ENCODE measurements at places on chromosomes 4 and X. TPM values are rescaled to one million over a fixed set of nuclear protein-coding genes. Genes with fewer than 3 reads are reported as not detected.

Gene RAI2
- not detected for total RNA-seq

Gene RBMX2
- 20.5 TPM for total RNA-seq

Gene MID2
- total RNA-seq: 10.5 TPM

Gene KCND1
- total RNA-seq: 5.5 TPM

Gene CENPE
- 27.2 TPM for total RNA-seq

Gene ADH4
- total RNA-seq: not detected

Gene CSAG1
- total RNA-seq: not detected

Gene AKAP4
- total RNA-seq: not detected

Gene IL3RA
- total RNA-seq: not detected

Gene AMTN
- not detected for total RNA-seq

Gene UGT2B17
- total RNA-seq: not detected

Gene DDIT4L
- 1.5 TPM for total RNA-seq

Gene ADRA2C
- 0.36 TPM for total RNA-seq

Gene GPC4
- not detected for total RNA-seq

Gene DCUN1D4
- total RNA-seq: 52.7 TPM

Gene RADX
- 0.52 TPM for total RNA-seq

Gene ZNF827
- 17.3 TPM for total RNA-seq

Gene GUCY1B1
- not detected for total RNA-seq

Gene TMSB15A
- 2.4 TPM for total RNA-seq

Gene MFSD8
- 14.8 TPM for total RNA-seq

Gene NEUROG2
- total RNA-seq: not detected

Gene TNIP2
- total RNA-seq: 28.1 TPM

Gene MID1
- 18.3 TPM for total RNA-seq

Gene LINC00632
- total RNA-seq: 117 TPM

Gene CXCL8
- 0.52 TPM for total RNA-seq

Gene GPC3
- not detected for total RNA-seq

Gene H2BW2
- not detected for total RNA-seq

Gene SORCS2
- not detected for total RNA-seq

Gene TBCK
- 21.1 TPM for total RNA-seq

Gene MAGIX
- 1.9 TPM for total RNA-seq

Gene MAOA
- not detected for total RNA-seq

Gene CTPS2
- 7.2 TPM for total RNA-seq

Gene BGN
- total RNA-seq: 354 TPM

Gene FBXW7
- 23.7 TPM for total RNA-seq

Gene GATA1
- not detected for total RNA-seq

Gene ATP8A1
- 0.08 TPM for total RNA-seq

Gene ZAR1
- not detected for total RNA-seq

Gene PFKFB1
- total RNA-seq: not detected

Gene CPZ
- total RNA-seq: 3.0 TPM

Gene NLGN3
- total RNA-seq: 0.47 TPM

Gene LPAR4
- not detected for total RNA-seq

Gene CPXCR1
- not detected for total RNA-seq

Gene SPIN3
- total RNA-seq: 7.5 TPM

Gene CXCR3
- total RNA-seq: not detected

Gene PTCHD1
- total RNA-seq: not detected

Gene ODAM
- not detected for total RNA-seq

Gene ITM2A
- not detected for total RNA-seq

Gene CT45A3
- not detected for total RNA-seq

Gene PDGFC
- total RNA-seq: 120 TPM

Gene DDX60
- 5.1 TPM for total RNA-seq

Gene CTAG2
- not detected for total RNA-seq

Gene STARD8
- total RNA-seq: 3.0 TPM
